ENCODE measurements at places on chromosomes 5 and 9. TPM values are rescaled to one million over a fixed set of nuclear protein-coding genes. Genes with fewer than 3 reads are reported as not detected.

SPATA9 gene
- 0.17 TPM for polyA plus RNA-seq

SPRY4 gene
- polyA plus RNA-seq: 4.3 TPM

LPAR1 gene
- polyA plus RNA-seq: 24.2 TPM

IL13 gene
- polyA plus RNA-seq: not detected

COL5A1 gene
- polyA plus RNA-seq: 347 TPM

IL3 gene
- not detected for polyA plus RNA-seq

CNTNAP3B gene
- polyA plus RNA-seq: 1.1 TPM

RAD23B gene
- polyA plus RNA-seq: 19.4 TPM

ABCA2 gene
- 21.8 TPM for polyA plus RNA-seq

TLX3 gene
- polyA plus RNA-seq: 0.22 TPM

TNFSF8 gene
- polyA plus RNA-seq: not detected

KIF4B gene
- 0.05 TPM for polyA plus RNA-seq

PDCD1LG2 gene
- polyA plus RNA-seq: not detected

Measured in hepatocyte (in vitro differentiated cells).